Activated CD8-positive, alpha-beta T cell treated with anti-CD3 and anti-CD28 coated beads, Interleukin-2, amount 10 ng/mL, durations not matched to agents 7 days and 5 days (primary cell): ENCODE measurements at places on chromosomes 7 and 10. TPM values are rescaled to one million over a fixed set of nuclear protein-coding genes. Genes with fewer than 3 reads are reported as not detected.

The SEMA3C gene
- total RNA-seq = not detected

The ASAH2 gene
- total RNA-seq = 2.3 TPM

The SPDYE8 gene
- total RNA-seq = not detected

The TRIL gene
- not detected for total RNA-seq

The YWHAG gene
- 79.3 TPM for total RNA-seq

The RAPGEF5 gene
- total RNA-seq = 0.63 TPM

The A1CF gene
- not detected for total RNA-seq

The NKX2-3 gene
- total RNA-seq = not detected

The SPAM1 gene
- total RNA-seq = not detected

The SUV39H2 gene
- 34.3 TPM for total RNA-seq

The CTAGE4 gene
- 0.47 TPM for total RNA-seq

The FAM237B gene
- total RNA-seq = not detected

The SPDYE1 gene
- total RNA-seq = not detected

The ADO gene
- 22.2 TPM for total RNA-seq
